ENCODE measurements at places on chromosomes 2 and 18. TPM values are rescaled to one million over a fixed set of nuclear protein-coding genes. Genes with fewer than 3 reads are reported as not detected.

CNDP1 gene
- not detected for total RNA-seq

REG3A gene
- not detected for total RNA-seq

WBP1 gene
- total RNA-seq: 27.1 TPM

SERPINE2 gene
- 33.4 TPM for total RNA-seq

RNU2-63P gene
- not detected for total RNA-seq

REG1A gene
- not detected for total RNA-seq

CCDC74B gene
- total RNA-seq: not detected

ARL6IP6 gene
- total RNA-seq: 26.1 TPM

PHOSPHO2 gene
- 3.7 TPM for total RNA-seq

C1QL2 gene
- total RNA-seq: not detected

REG3G gene
- not detected for total RNA-seq

HOXD4 gene
- total RNA-seq: 1.0 TPM

DPP4 gene
- total RNA-seq: 24.0 TPM

CACNB4 gene
- total RNA-seq: 7.8 TPM

GTF2A1L gene
- not detected for total RNA-seq

CHRNG gene
- 35.5 TPM for total RNA-seq

LINC00305 gene
- not detected for total RNA-seq

PSMD14 gene
- 36.0 TPM for total RNA-seq

UGT1A10 gene
- total RNA-seq: not detected

KCNE4 gene
- total RNA-seq: 7.3 TPM

LCT gene
- total RNA-seq: not detected

MYO3B gene
- under 0.01 TPM for total RNA-seq

CAB39 gene
- total RNA-seq: 60.5 TPM

DSC2 gene
- total RNA-seq: 4.2 TPM

VWC2L gene
- total RNA-seq: 0.52 TPM

SERPINB4 gene
- total RNA-seq: not detected

LIMS4 gene
- total RNA-seq: 1.0 TPM

NDUFB3 gene
- total RNA-seq: 87.7 TPM

GCG gene
- total RNA-seq: 5.2 TPM

PDK1 gene
- 9.4 TPM for total RNA-seq

DSG1 gene
- total RNA-seq: not detected

WNT10A gene
- not detected for total RNA-seq

CAPN14 gene
- not detected for total RNA-seq

AFG3L2 gene
- 60.5 TPM for total RNA-seq

HSBP1L1 gene
- total RNA-seq: 2.1 TPM

RBM43 gene
- 6.3 TPM for total RNA-seq

TRIP12 gene
- total RNA-seq: 209 TPM

NAT8 gene
- total RNA-seq: not detected

Data from skeletal muscle tissue (tissue), 5 donors.